CD8-positive, alpha-beta T cell (primary cell): ENCODE measurements at places on chromosomes 7 and 10.
A peak's percentile ranks its signal among the peaks of the same experiment; 100 is the strongest.

DNA sequence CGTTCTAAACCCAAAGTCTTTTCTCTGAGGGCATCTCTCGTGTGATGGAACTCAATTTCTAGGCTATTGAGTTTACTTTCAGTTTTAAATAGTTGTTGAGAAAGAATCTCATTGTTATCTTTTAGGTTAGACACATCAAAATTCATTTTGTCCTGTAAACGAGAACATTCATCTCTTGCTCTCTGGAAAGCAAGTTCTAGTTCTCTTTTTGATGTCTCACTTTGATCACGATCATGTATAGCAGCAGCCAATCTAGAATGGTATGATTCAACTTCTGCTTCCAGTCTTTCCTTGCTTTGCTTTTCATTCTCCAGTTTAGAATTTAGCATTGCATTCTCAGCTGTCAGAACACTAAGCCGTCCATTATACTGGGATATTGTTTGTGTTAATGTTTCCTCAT lies 65.1 kb downstream of the ANKRD26 start:
- DNase-seq, result no peak

GRCh38 chr7:52506325-52506724 lies 529.1 kb upstream of the POM121L12 start:
- DNase-seq, result no peak

DNA sequence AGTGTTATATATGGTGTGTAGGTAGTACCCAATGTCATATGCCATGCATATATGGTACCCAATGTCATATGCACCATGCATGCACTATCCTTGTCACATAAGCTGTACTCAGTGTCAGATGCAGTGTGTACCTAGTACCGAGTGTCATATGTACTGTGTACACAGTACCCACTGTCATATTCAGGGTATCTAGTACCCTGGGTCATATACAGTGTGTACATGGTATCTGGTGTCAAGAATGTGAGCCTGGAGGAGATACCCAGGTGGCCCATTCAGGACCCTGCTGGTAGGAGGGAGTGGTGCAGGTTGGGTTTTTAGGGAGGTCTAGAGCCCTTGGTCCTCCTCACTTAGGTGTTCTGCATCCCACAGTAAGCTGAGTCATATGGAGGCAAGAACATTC lies 1.8 kb downstream of the ZMYND11 start:
- peak; percentile 47 for DNase-seq

DNA sequence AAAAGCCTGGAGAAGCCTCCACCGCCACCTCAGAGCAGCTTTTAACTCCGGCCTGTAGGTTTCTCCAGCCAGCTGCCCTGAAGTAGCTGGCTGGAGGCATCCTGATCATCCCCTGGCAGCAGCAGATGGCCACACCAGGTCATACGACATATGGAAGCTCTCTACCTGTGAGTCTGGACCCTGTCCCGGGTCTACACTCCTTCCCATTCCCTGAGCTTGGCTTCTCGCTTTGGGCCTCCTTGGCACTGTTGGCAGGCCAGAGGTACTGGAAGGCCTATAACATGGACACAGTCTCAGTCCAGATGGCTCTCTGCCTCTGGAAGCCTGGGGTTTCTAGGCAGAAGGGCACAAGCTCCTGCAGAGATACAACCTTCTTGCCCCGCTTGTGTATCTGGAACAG lies 43.5 kb upstream of the TRIM8 start:
- DNase-seq, result no peak

DNA sequence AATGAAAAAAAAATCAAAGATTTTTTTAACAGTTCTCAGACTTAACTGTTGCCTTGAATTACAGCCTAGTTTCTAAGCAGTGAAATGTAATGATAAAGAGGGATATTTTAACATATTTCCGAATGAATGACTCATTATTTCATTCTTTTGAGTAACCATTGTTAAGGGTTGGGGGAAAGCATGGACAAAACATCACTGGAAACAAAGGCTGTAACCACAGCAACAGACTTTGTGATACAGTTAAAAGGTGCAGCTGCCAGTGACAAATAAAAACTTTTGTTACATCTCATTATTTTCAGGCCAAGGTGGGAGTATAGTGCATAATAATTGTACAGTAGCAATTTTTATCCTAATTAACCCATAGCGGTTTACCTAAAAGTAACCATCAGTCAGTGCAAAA lies 172.6 kb downstream of the LRRTM3 start:
- no peak for DNase-seq

GRCh38 chr7:151608031-151608551 lies 88.4 kb upstream of the RHEB start:
- no peak for DNase-seq

GRCh38 chr7:151244196-151244840 lies 4.2 kb downstream of the SMARCD3 start:
- DNase-seq, result peak; percentile 79
